ENCODE measurements at places on chromosomes 7 and 10.

DNA sequence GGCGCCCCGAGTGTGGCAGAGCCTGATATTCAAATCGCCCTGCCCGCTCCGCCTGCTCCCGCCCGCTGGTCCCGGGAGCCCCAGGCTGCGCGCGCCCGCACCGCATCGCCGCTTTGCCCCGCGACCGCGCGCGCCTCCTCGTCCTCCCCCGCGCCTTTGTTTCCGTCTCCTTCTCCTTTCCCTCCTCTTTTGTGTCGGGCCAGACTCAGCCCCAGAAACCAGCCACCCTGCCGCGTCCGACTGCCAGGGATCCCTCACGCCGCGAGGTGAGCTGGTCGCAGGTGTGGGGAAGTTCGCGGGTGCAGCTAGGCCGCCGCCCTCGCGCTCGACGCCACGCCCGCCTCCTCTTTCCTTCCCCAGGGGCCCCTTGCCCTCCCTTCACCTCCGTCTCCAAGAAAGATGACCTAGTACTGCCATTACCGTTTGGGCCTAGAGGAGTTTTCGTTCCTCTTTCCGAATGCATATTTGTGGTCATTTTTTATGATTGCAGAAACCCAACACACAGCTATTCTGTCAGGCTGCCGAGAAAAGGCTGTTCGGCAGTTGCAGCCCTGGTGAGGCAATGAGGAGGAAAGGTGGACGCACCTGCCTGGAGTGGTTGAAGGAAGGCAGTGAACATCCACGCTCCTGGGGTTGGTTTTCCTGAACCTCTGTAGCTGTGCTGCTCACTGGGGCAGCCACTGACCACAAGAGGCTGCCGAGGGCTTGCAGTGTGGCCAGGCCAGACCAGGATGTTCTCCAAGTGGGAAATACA lies 107.3 kb downstream of the SNX10 start:
- DNase-seq: peak; percentile 83

- no peak for DNase-seq
Measured at GRCh38 chr7:106793015-106793975, 71.8 kb upstream of the PIK3CG start.

- DNase-seq: no peak
Measured at GRCh38 chr10:122191936-122192541, 79.1 kb upstream of the BTBD16 start.

DNA sequence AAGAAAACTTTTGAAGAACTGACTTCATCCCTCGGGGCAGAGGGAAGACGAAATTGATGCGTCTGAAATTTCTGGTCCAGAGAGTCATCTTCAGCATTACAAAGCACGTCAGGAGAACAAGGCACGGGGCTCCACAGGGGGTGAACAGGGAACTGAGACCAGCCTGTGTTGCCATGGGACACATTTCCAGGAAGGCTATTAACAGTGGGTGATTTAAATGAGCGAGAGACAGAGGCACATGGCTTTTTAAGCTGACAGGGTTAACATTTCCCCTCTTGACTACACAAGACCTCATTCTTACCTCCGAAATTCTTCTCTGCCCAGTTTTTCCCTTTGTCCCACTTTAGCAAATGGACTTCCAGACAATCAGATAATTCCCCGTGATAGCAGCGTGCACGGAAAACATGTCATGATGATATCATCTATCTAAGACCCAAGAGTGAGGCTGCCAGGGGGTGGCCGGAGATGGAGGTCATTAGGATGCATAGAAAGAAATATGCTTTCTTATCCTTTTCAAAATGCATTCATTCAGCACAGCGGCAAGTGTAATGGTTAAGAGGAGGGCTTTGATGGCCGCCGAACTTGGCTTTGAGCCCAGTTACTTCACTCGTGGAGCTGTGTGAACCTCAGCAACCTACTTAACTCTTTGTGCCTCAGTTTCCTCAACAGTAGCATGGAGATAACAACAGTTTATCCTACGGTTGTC lies 248.0 kb downstream of the PRPF18 start:
- DNase-seq: no peak

DNA sequence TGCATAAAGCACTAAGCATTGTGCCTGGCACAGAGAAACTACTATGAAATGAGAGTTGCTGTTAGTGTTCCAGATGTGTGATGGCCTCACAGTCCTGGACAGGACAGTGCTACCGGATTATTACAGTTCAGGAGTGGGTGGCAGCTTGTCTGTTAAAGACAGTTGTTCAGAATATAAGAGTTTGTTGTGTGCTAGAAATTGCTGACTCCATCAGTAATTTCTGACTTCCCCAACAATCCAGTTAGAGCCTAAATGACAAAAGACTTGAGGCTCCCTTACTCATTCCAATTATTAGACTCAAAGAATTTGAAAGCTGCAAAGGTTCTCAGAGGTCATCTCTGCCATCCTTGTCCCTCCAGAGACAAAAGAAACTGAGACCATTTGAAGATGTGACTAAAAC lies 34.3 kb upstream of the DNAJB12 start:
- DNase-seq: no peak

DNA sequence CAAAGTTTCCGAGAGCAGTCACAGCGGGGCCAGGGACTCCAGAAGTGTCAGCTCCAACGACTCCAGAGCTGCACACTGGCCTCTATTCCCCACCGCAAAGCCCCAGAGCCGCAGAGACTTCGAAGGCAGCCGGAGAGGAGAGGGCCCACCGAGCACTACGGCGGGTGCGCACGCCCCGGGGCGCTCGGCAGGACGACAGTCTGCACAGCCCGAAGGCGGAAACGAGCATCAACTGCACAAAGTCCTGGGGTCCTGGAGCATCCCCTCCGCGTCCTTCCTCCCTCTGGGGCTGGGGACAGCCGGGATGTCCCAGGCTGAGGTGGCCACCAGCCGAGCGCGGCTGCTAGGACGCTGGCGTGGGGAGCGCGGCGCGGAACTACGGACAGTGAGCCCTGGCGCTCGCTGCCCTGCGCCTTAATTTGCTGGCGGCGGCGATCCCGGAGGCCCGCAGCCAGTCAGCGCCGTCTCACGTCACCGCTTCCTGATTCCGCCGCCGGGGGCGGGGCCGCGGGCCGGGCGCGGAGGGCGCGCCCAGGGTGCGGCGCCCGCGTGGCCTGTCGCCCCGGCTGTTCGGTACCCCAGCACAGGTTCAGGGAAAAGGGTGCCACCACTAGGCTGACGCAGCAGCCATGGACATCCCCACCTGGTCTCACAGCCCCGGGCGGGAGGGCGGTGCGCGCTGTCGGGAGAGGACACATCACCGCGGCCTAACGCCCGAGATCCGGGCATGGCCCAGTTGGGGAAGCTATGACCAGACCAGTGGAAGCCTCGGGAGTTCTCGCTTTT lies at the start of gene TBX20:
TBX20 (minus strand) TSS at position 391 of the 786 bp plus-strand sequence. CDS start 480 bp downstream, outside the sequence.
- DNase-seq: peak; percentile 38

- no peak for DNase-seq
Measured at GRCh38 chr10:116105264-116105663, 167.7 kb downstream of the GFRA1 start.

DNA sequence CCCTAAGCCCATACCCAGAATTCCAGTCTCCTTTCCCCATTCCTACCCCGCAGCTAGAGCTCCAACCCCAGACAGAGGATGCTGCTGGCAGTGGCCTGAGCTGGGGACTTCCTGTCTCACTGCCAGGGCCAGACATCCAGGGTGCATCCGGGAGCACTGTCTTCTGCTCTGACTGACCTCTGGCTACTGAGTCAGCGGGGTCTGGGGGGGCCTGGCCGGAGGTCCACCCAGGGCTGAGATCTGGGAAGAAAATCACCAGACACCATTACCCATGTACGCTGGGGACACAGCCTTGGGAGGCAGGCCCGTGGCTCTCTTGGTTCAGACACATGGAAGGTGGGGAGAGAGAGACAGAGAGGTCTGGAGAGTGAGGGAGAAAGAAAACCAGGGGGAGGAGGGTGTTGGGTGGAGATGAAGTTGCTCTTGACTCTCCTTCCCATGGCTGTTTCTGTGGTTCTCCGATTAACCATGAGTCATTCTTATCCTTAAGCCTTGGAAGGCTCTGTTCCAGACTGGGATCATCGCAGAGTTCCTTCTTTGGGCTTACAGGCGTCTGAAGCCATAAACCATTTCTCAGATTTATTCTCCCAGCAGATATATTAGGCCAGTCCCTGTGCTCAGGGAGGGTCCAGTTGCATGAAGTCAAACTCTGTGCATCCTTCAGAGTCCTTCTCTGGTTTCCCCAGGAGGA lies 23.6 kb downstream of the TSPAN15 start:
- no peak for DNase-seq

- DNase-seq: no peak
Measured at GRCh38 chr10:33376976-33377657, 42.6 kb upstream of the NRP1 start.

DNA sequence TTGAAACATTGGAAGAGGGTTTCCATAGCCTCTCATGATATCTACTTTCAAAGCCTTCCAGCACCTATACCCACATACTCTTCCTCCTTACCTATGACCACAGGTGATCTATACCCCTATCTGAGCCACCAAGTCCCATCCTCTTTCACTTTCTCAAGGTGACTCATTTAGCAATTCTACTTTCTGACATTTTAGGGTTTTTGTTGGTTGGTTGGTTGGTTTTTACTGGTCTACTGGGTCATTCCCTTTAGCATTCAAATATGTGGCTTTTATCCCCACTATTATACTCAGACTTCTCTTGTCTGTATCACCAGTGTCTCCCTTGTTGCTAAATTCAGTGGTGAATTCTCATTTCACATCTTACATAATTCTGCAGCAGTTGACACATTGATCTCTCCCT lies 130.4 kb upstream of the STEAP4 start:
- DNase-seq: no peak

- DNase-seq: no peak
Measured at GRCh38 chr10:61981460-61981859, 80.0 kb downstream of the ARID5B start.

All from HL-60 (cell line).